ENCODE measurements at places on chromosomes 5 and 9. TPM values are rescaled to one million over a fixed set of nuclear protein-coding genes. Genes with fewer than 3 reads are reported as not detected.

DNA sequence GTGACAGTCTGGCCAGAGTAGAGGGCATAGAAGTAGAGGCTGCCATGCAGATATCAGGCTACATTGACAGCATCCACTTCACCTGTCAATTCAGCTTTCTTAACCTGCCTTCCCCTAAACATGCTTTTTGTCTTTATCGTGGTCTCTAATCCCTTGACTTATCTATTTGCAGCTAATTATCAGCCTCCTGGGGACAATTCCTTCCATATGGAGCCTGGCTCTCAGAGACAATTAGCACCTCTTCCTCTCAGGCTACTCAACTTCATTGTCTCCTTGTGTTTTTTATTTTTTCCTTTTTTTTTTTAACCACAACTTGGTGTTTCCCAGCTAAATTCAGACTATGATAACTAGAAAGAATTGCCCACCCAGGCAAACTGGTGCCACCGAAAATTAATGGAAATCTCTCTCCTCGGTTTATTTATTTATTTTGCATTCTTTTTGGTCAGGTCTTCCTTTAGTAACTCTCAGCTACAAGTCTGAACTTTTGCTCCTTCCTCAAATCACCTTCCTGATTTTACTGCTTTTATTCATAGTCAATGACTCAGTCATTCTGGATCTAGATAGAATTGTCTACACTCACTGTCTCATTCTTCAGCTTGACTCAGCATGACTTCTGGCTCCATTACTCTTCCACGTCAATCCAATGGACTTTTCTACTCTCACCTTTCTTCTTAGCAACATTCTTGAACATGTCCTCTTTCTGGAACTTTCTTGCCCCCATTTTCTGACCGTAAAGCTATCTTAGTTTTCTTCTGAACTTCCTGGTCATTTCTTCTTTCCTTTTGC, 63.0 kb upstream of the BASP1 start:
- DNase-seq: no peak

The KIF4B gene
- 0.09 TPM for total RNA-seq

DNA sequence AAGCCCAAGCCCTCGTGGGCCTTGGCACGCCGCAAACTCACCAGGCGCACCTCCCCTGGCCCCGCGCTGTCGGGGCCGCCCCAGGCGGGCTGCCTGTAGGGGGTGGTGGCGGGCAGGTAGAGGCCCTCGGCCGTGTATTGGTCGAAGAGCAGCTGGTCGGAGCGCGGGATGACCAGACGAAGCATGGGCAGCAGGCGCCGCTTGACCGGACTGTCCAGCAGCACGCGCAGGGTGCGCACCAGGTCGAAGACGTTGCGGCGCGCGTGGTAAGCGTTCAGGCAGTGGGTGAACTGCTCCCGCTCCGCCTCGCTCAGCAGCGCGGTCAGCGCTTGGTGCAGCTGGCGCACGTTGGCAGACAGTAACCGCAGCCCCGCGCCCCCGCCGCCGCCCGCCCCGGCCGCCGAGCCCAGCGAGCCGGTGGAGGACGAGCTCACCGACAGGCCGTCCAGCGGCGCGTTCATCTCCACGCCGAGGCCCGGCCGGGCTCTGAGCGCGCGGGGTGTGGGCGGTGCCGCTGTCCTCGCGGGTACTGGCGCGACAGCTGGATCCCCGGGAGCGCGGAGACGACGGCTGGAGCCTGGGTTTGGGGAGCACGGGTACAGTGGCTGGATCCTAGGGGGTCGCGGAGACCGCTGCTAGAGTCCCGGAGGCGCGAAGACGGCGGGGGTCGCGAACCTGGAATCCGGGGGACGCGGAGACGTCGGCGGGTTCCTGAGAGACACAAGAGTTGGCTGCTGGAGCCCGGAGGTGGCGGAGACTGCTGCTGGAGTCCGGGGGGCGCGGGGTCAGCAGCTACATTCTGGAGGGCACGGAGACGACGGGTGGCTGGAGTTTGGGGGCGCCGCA, 709 bp downstream of the WHRN start:
- peak; percentile 46 for DNase-seq

DNA sequence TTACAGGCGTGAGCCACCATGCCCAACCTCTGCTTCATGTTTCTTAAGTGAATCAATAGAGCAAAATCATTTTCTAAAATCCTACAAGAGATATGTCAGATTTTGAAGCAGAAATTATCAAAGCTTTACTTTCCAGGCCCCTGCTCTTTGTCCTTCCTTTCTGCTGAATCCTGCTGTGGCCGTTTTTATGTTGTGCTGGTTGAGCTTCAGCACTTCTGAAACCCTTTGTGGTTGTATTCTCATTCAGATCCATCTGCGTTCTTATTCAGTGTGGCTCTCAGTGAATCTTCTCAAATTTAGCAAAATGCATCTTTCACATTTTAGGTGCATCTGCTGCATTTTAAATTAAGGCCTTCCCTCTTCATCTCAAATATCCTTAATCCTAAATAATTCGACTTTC, 26.0 kb downstream of the JMY start:
- no peak for DNase-seq

The PTGDS gene
- total RNA-seq: 0.24 TPM

GRCh38 chr5:1140171-1140817, 28.4 kb upstream of the SLC12A7 start:
- DNase-seq: peak; percentile 56

The HACD4 gene
- 4.4 TPM for total RNA-seq

- no peak for DNase-seq
Measured at GRCh38 chr5:178289438-178289837, 56.8 kb upstream of the PHYKPL start.

GRCh38 chr5:146553446-146553845, 37.5 kb upstream of the GPR151 start:
- no peak for DNase-seq

- DNase-seq: no peak
Measured at GRCh38 chr9:107174441-107174840, 108.6 kb upstream of the RAD23B start.

- DNase-seq: no peak
Measured at GRCh38 chr5:16918156-16918555, 17.9 kb downstream of the MYO10 start.

DNA sequence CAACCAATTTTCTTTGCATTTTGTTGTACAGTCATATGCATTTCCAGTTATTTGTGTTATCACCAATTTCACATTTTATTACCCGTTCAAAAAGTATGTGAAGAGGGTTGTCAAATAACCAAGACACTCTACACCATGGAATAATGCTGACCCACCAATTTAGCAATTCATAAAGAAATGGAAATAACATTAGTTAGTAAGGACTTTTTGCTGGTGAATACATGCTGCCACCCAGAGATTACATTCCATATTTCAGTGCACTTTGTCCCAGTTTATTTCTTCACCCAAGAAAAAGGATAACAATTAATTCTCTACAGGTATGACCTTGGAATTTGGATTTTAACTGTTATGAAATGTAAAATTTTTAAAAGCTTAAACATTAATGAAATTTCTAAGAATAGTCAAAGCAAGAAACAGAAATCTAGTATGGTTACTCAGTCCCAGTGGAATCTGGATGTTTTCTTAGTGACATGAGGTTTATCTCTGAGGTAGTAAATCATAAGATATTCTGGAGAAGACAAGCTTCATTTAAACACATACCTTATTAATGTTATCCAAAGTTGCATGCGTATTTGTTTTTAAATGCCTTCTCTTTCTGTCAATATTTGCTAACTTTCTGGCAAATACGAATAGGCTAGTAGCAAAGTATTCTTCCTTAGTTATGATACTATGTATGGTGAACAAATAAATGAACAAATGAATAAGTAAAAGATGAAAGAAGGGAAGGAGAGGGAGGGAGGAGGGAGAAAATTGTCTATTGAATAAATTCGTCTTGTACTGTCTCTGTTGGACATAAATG, 100.6 kb downstream of the CETN3 start:
- DNase-seq: no peak

DNA sequence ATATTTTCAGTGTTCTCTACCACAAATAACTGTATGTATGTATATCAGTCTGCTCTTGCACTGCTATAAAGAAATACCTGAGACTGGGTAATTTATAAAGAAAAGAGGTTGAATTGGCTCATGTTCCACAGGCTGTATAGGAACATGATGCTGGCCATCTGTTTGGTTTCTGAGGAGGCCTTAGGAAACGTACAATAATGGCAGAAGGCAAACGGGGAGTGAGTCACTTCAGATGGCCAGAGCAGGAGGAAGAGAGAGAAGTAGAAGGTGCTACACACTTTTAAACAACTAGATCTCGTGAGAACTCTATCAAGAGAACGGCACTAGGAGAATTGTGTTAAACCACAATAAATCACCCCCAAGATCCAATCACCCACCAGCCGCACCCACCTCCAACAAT, 121.7 kb downstream of the ADAMTS6 start:
- DNase-seq: no peak

DNA sequence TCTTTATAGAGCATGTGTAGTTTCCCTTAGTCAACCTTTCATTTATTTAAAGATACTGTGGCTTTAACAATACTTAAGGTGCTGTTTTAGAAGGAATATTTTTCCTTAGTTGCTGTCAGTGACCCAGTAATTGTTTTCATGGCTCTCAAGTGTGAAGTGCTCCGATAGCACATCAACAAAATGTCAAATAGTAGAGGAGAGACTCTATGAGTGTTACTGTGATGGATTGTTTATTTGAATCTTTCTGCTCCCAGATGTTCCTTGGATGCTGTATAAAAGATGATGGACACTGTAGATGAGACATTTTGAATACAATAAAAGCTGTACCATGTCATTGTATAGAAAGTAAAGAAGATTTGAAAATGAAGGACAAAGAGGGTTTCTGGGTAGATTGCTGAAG, 1185.7 kb upstream of the C9orf72 start:
- no peak for DNase-seq

The FBP2 gene
- not detected for total RNA-seq

The SLC25A48 gene
- not detected for total RNA-seq

- DNase-seq: no peak
Measured at GRCh38 chr9:134217431-134218210, 53.3 kb upstream of the RNU6ATAC start.

DNA sequence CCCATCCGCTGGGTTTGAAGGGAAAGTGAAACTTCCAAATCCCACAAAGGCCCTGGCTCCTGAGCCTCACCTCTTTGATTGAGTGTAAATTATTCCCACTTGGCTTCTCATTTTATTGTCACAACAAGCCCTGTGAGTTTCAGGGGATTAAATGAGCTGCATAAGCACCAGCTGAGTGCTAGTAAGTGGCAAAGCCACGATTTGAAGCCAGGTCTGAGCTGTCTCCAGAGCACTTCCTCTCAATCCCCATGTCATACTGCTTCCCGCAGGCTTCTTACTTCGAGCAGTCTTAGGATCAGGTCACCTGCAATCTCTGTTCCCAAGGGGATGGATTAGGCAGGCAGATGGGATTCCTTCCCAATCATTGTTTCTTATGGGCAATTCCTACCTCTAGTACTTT, 18.0 kb downstream of the RPS14 start:
- no peak for DNase-seq

- no peak for DNase-seq
Measured at GRCh38 chr5:82817897-82818676, 259.1 kb downstream of the TMEM167A start.

The BHMT2 gene
- not detected for total RNA-seq

The KIF20A gene
- total RNA-seq: 29.3 TPM

DNA sequence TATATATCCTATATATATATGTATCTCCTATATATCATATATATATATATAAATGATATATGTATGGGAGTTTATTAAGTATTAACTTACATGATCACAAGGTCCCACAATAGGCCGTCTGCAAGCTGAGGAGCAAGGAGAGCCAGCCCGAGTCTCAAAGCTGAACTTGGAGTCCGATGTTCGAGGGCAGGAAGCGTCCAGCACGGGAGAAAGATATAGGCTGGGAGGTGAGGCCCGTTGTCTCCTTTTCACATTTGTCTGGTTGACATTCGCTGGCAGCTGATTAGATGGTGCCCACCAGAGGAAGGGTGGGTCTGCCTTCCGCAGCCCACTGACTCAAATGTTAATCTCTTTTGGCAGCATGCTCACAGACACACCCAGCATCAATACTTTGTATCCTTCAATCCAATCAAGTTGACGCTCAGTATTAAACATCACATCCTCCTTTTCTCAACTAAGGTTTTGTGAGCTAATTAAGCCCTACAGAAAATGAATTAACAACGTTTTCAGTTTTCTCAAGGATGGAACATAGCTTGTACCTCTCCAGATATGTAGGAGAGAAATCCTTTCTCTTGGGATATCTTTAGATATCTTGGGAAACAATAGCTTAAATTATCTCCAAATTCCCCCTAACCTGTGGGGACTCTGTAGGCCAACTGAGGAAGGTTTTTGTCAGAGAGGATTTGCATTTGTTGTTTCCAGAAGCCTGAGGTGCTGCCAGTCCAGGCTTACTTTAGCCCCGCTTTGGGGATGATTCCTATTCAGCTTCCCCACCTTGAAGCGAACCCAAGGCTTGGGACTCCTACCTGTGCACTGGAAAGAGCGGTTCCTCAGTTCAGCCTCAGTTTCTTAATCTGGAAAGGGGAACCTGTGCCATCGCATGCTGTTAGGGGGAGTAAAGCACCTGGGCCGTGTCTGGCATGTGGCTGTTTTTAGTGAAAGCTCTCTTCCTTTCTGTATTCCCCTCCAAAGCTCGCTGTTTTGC, 163.2 kb downstream of the CACNA1B start:
- no peak for DNase-seq

DNA sequence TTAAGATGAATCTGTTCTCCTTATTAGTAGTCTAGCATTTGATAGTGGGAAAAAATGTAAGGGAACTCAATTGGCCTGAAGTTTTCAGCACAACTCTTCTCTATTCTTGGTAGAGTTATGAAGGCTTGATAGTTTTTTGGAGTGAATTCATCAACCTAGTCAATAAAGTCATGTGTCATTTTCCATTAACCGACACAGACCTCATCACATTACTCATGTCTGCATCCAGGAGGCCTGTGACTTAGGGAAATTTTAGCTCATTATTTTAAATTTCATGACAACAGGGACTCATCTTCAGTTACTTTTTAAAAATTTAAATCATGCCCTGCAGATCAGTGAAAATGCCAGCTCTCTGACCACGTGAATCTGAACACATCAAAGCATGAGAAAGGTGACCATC, 63.3 kb downstream of the ADAMTS16 start:
- DNase-seq: no peak

The SUSD3 gene
- 12.3 TPM for total RNA-seq

- no peak for DNase-seq
Measured at GRCh38 chr9:92196909-92197308, 81.7 kb upstream of the SPTLC1 start.

GRCh38 chr5:156460471-156460870, 133.5 kb downstream of the SGCD start:
- no peak for DNase-seq

GRCh38 chr9:93699650-93700049, 123.3 kb downstream of the PHF2 start:
- no peak for DNase-seq

GRCh38 chr5:173916233-173916632, 28.1 kb downstream of the CPEB4 start:
- DNase-seq: no peak
